ENCODE measurements at places on chromosomes 5 and 9.

GRCh38 chr9:111298731-111299598 is 31.1 kb downstream of the OR2K2 start:
- DNase-seq, result peak; percentile 49

- DNase-seq, result peak; percentile 15
These were observed 232.1 kb downstream of the SH3GL2 start for GRCh38 chr9:17810728-17811571.

- no peak for DNase-seq
These were observed 111.4 kb upstream of the FER start for GRCh38 chr5:108636135-108636853.

GRCh38 chr5:40616781-40617180 is 62.9 kb upstream of the PTGER4 start:
- no peak for DNase-seq

- DNase-seq, result peak; percentile 66
These were observed 41.7 kb downstream of the ACTL7B start for GRCh38 chr9:108813951-108814601.

GRCh38 chr9:18437315-18438201 is 36.4 kb upstream of the ADAMTSL1 start:
- DNase-seq, result peak; percentile 95

DNA sequence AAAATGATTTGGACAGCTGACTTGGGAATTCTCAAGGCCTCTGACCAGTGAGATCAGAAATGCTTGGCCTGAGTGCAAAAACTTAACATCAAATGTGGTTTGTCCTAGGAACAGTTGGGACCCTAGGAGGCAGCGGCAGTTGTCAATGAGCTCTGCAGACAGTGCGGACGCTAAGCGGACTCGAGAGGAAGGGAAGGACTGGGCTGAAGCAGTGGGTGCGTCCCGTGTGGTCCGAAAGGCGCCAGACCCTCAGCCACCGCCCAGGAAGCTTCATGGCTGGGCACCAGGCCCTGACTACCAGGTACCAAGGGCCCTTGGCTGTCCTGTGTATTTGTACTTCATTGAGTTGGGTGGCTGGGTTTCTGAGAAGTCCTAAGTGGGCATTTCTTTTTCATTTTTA is 43.7 kb upstream of the POMT1 start:
- DNase-seq, result no peak

- DNase-seq, result no peak
These were observed 64.7 kb downstream of the ERMP1 start for GRCh38 chr9:5767968-5768932.

DNA sequence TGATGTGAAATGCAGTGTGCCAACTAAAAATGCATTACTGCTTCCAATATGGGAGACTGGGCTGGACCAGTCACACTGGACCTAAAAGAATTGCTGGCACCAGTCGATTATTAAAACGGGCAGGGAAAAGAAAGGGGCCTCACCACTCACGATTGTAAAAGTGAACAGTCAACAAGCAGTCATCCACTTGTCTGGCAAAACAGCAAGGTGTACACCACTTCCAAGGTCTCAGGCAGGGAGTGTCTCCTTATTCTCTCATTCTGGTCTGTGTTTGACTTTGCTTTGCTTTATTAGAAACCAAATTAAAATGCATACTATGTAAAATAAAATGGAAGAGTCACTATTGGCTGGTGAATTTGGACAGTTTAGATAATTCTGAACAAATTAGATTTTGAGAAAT is 57.8 kb upstream of the TRPM3 start:
- DNase-seq, result no peak

DNA sequence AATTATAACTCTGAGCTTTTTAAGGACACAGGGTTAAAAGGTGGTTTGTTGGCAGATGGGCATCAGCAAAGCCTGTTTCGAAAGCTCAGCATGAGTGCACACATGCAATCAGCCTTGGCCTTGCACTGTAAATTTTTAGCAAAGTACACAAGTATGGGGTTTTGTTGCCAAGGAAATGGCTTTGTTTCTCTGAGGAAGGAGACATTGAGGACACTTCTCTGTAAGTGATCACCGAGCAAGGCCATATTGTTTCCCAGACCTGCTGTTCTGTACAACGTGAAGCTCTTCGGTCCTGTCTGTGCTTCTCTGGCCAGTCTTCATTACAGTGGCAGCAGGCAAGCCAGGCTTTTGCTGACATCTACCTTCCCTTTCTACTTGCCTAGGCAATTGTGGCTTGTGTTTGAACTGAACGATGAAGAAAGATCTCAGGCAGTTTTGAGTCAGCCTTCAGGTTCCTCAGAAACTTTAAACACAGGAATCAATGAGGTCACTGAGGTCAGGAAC is 27.9 kb upstream of the GLRX start:
- DNase-seq, result no peak

DNA sequence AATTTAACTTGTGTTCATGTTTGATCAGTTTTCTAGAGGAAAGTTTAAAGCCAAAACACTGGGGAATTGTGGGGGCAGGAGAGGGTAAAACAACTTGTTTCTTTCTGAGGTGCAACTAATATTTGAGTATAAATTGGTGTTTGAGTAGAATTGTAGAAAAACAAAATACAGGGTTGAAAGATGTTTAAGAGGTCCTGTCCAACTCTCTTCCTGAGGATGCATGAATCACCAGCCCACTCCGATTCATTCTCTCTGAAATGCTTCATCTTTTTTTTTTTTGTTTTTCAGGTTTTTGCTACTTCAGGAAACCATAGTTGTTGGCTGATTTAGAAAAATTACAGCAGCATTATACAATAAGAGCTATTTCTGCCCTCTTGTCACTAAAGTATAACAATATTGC is 42.4 kb upstream of the TMC1 start:
- DNase-seq, result no peak

DNA sequence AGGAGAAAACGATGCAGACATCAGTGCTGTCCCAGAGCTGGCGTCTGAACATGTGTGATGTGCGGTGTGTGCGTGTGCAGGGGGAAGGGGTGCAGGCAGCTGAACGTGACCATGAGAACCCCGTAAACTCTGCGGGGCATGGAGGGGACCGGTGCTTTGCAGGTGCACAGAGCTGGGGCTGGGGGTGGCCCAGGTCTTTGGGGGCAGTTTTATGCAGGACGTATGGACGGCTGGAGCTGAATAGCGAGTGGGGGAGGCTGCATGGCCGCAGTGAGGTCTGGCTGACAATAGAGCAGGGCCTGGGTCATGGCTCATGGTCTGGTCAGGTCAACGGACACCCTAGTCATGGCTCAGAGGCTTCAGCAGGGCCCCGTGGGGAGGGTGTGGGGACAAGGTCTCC is 3.3 kb upstream of the EXOC3 start:
- no peak for DNase-seq

- no peak for DNase-seq
These were observed 63.4 kb downstream of the ANKRD33B start for GRCh38 chr5:10627160-10627701.

- DNase-seq, result no peak
These were observed 12.4 kb upstream of the MEIKIN start for GRCh38 chr5:131957721-131958441.

DNA sequence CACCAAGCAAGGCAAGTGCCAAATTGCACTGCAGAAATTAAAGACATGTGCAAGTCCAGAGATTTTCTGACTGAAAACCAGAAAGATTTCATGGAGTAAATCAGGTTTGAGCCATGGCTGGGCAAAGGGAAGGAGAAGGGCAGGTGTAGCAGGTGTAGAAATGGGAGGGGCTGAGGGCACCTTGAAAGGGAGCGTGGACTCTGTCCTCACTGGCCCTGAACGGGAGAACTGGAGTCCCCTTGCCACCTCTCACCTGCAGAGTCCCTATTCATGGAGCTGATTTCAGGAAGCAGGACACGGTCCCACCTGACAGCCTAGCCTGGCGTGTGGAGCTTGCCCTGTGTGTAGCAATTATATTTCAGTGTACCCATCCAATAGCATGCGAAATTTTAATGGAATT is 46.3 kb downstream of the UBE2QL1 start:
- no peak for DNase-seq

GRCh38 chr5:125503946-125504345 is 757.5 kb upstream of the ZNF608 start:
- no peak for DNase-seq

GRCh38 chr9:73152953-73153352 is 1.3 kb downstream of the ANXA1 start:
- DNase-seq, result no peak

GRCh38 chr5:10757043-10757442 is 4.0 kb downstream of the DAP start:
- DNase-seq, result no peak

DNA sequence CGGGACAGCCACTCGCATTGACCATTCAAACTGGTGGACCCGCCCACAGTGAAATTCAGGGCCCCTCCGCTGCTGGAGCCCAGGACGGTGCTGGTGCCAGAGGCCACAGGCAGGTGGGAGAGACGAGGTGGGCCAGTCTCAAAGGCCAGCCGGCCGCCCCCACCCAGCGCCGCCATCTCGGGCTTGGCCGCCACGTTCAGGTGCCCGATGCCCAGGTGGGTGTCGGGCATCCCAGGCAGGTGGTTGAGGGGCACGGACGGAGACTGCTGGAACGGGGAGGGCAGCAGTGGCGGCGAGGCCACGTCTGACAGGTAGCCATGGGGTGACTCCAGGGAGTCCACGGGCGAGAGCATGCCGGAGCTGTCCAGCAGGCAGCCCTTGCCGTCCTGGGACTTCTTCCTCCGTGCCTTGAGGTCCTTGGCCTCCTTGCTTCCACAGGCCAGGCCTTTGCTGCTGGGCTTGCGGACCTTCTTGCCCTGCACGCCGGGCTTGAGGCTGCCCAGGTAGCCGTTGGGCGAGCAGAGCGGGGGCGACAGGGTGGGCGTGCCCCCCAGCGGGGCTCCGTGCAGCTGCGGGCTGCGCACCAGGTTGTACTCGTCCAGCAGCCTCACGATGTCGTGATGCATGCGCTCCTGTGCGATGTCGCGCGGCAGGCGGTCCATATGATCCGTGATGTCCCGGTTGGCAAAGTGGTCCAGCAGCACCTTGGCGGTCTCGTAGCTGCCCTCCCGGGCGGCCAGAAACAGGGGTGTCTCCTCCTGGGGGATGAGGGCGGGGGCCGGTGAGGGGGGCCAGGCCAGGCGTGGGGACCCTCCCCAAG is 14.2 kb upstream of the SEC16A start:
- no peak for DNase-seq

- no peak for DNase-seq
These were observed 2.7 kb upstream of the RAPGEF6 start for GRCh38 chr5:131637694-131638093.

- DNase-seq, result no peak
These were observed 4.5 kb downstream of the TYRP1 start for GRCh38 chr9:12697719-12698118.

GRCh38 chr9:112861155-112861554 is 29.5 kb downstream of the SLC46A2 start:
- DNase-seq, result no peak

DNA sequence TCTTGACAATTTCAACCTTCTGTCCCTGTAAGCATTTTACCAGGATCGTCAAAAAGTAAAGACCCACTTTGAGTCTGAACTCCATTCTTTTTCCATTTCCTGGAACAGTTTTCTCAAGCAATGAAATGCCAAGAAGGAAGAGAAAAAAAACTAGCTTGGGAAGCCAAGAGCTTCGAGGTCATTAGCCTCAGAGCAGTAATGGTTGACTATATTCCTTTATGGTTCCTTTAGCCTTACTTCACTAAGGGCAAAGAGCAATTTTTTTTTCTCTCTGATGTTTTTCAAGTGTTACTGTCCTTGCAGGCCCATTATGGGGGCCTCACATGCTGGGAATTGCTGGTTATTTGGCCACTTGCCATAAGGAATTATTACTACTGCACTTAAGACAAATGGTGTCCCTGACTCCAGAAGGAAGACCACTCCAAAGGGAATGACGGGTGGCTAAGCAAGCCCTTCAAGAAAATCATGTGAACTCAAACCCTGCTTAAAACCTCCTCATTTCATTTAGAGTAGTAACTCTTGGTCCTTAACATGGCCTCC is 37.1 kb downstream of the BNC2 start:
- DNase-seq, result no peak

DNA sequence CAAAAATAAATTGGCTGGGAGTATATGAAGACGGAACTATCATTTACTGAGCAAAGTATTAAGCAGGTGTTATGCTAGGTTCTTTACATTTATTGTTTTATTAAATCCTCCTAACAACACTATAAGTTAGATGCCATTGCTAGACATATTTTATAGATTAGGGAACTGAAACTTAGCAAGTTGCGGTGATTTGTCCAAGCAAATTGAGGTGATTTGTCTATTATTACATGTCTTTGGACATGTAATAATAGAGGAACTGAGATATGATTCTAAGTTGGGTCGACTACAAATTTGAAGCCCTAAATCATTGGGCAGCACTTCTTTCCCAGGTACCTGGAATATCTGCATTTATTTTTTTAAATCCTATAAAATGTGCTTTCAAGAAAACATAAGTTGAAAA is 429.9 kb downstream of the GABRG2 start:
- DNase-seq, result no peak

DNA sequence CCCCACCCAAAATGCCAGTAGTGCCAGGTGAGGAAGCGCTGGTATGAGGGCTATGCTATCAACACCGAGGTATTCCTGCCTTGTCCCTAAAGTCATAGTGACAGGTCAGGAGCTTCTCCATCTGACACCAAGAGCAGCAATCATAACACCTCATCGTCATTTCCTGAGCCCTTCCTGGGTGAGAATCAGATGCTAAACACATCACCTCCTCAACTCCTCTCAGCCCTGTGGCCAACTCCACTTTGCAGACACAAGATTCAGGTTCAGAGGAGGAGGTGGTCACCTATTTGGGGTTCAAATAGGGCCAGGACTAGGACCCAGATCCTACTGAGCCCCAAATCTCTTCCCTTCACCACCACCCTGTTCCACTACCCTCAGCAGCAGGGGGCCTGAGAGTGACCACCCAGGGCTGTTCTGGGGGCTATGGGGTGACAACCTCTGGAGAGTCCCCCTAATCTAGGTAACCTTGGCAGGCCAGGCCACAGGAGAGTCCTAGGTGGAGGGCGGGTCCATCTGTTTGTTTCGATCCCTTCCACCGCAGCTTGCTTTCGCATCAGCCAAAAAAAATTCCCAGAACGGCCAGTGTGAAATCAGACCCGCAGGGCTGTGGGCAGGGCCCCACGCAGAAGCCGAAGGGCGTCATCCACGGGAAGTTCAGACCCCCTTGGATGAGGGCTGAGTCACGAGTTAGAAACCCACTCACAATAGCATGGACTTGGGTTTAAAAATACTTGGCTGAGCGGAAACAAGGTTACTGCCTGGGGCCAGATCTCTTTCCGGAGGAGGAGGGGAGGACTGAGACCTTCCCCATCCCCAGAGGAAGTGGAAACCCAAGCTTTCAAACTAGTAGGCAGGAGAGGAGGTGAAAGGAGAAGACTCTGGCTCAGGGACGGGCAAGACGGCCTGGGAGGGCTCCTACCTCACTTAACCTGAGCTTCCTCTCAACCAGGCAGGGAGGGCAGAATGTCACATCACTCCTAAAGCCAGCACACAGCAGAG is 8.7 kb downstream of the STK10 start:
- no peak for DNase-seq

DNA sequence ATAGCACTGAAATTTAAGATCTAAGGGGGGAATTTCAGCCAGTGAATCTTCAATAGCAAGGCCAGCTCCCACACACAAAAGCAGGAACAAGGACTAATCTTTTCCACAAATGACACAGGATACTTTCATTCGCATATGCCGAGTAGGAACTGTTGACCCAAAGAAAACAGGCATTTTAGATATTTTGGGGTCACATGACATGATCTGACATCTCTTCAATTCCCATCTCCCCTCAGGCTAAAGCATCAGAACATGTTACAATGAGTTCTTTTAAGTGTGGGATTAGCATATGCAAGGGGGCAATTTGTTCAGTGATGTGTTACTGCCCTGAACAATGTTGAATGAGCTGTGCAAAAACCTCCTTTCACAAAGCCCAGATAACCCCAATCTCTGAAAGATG is 68.2 kb downstream of the TLE1 start:
- DNase-seq, result no peak

GRCh38 chr5:81925981-81926380 is 45.8 kb upstream of the ATG10 start:
- DNase-seq, result no peak

Data from MG63 (cell line).